Stimulated activated CD8-positive, alpha-beta memory T cell treated with anti-CD3 and anti-CD28 coated beads, Interleukin-4, amount 100 ng/mL, for 1 hour (primary cell): ENCODE measurements at places on chromosomes 5 and 9.

- no peak for DNase-seq
Observed at GRCh38 chr9:95171596-95171995, 145.9 kb downstream of the FANCC start.

- DNase-seq, result no peak
Observed at GRCh38 chr9:109278848-109279247, 42.0 kb downstream of the EPB41L4B start.

DNA sequence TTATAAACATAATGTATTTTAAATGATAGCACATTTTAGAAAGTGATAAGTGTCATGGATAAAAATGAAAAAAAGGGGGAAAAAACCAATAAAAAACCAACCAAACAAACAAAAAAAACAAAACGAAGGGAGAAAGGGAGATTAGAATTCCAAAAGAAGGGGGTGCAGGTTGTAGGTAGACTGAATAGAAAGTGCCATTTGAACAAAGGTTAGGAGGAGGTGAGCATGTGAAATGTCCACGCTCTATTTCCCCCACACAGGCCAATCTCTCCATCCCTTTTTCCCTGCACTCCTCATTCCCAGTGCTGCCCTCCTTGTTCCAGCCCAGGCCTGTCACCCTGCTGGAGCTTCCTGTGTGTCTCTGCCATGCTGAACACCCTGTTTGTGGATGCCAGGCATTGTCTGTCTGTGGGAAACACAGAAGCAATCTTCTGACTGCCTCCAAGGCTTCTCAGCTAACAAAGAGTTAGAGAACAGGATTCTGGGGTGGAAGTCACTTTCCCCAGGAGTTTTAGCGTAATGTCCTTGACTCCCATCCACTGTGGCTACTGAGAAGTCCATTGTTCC lies 138.8 kb downstream of the ADAMTS16 start:
- DNase-seq, result no peak

DNA sequence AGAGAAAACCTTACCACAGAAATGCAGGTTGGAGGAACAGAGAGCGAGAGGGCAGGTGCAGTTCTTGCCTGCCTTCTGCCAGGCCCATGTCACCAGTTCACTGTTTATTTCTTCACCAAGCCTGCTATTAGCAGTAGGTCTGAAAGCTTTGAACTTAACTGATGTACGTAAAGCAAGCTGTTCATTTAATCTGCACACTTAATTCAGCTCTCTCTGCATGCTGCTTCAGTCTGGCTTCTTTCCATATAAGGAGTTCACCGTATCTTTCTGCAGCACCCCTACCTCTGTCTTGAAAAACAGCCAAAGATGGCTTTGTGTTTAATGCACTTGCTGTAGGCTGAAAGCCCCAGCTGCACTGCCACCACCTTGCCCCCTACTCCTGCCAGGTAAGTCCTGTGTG lies 205.1 kb downstream of the RAB3C start:
- no peak for DNase-seq

DNA sequence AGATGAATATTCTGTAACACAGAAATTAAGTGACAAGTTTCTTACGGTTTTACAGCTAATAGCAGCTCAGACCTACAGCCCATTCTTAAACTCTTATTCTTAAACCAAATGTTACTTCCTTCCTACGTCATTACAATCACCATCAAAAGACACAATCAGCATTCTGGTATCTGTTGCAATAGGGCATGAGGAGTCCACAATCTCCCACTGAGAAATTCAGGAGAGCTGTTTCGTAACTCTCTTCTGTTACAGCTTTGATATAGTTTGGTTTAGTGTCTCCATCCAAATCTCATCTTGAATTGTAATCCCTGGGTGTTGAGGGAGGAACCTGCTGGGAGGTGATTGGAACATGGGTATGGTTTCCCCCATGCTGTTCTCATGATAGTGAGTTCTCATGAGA lies 163.4 kb downstream of the GAS1 start:
- no peak for DNase-seq

GRCh38 chr5:125564317-125564975 lies 818.0 kb upstream of the ZNF608 start:
- DNase-seq, result no peak

GRCh38 chr5:66717455-66718373 lies 121.5 kb downstream of the MAST4 start:
- no peak for DNase-seq

DNA sequence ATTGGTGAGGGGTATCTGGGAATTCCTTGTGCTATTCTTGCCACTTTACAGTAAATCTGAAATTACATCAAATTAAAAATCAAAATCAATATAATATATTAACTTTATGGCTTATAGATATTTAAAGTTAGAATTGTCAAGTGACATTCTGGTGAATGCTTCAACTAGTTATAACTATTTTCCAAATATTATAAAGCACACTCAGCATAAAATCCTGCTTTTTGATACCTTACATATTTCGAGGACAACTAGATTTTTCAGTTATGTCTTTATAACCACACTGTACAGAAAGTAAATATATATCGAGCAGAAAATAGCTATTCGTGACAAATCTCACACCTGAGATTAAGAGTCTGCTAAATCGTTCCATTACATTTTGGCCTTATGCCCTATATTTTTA lies 210.2 kb downstream of the PDE4D start:
- DNase-seq, result no peak

GRCh38 chr5:154868702-154869101 lies 10.3 kb downstream of the CNOT8 start:
- no peak for DNase-seq

GRCh38 chr5:87383216-87383615 lies 29.5 kb downstream of the CCNH start:
- DNase-seq, result no peak

DNA sequence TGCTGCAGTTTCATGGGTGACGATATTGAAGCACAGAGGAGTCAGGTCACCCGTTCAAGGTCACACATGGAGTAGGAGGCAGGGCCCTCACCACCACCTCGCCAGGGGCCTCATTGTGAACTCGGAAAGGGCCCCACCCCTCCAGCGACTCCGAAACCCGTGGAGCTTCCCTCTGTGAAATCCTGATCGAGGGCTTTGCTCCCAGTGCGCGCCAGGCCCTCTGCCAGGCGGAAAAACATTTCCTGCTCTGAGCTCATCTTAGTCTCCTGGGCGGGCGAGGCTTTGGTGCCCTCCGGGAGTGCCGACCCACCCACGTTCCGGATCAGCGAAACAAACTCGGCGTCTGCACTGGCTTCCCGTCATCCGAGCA lies 75.0 kb upstream of the FCN1 start:
- DNase-seq, result no peak

- no peak for DNase-seq
Observed at GRCh38 chr5:37721447-37721871, 118.4 kb downstream of the GDNF start.

DNA sequence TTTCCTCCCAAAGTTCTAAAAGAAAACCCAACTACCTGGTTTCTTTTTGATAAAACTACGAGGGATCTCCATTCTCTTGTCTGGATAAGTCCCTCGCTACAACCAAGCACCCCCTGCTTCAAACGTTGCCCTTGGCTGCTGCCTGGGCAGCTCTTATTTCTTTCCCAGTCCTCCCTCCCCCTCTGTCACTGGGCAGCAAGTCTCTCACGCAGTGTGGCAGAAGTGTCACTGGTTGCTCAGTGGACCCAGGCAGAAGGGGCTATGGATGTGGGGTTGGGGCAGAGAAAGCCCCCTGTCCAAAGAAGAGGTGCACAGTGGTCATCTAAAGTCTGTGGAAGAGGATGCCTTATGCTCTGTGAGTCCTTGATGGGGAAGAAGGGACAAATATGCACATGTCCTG lies 7.2 kb upstream of the SMIM32 start:
- no peak for DNase-seq

DNA sequence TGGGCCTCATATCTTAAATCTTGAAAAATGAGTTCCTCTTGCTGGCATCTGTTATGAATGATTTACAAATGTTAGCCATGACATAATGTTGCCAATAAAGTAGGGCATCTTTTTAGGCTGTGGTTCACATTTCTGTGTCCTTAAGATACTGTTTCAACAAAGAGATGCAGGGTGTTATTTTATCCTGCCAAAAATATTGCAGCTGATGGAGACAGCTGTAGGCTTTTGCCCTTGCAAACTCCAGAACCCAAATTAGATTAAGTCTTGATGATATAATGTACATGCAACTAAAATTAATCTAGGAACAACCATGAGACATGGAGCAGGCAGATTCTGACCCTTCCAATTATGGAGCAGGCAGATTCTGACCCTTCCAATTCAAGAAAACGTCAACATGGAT lies 228.2 kb upstream of the GRIN3A start:
- DNase-seq, result no peak

GRCh38 chr9:93079371-93079770 lies 16.6 kb upstream of the CARD19 start:
- no peak for DNase-seq

GRCh38 chr5:126658561-126658960 lies 57.8 kb downstream of the PHAX start:
- no peak for DNase-seq

- DNase-seq, result no peak
Observed at GRCh38 chr9:130465383-130466096, 20.8 kb downstream of the ASS1 start.
